ENCODE measurements at places on chromosomes 1 and 21.

DNA sequence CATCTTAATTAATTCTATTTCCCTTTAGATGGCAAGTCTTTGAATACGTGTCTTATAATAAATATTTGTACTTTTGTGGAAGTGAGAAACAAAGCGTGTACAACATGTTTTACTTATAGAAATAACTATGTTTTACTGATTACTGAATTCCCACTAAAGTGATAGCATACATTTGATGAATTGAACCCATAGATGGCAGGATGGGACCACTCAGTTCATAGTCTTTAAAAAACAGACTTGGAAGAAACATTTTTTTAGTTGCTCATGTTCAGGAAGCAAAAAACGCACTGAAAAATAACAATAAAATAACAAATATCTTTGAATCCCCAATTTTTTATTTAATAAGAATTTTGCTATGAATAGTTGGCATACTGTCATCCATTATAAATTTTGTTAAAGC is 507.1 kb upstream of the ZRANB2 start:
- peak; percentile 11 for DNase-seq

DNA sequence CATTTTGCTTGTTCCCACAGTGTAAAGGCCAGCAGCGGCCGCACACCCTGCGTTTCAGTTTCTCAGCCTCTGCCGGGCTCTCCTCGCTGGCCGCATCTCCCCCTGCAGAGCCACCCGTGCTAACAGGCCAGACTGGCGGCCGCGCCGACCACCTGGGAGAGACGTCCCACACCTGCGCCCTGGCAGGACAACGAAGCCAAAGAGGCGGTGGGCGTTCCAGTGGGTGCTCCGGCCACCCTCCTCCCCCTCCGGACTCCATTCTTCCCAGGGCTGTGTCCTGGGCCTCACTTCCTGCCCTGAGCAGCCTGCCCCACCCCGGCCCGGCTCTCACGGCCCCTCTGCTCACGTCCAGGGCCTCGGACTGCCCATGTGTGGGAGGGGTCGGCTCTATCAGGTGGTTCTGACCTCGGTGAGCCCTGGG is 31.9 kb upstream of the SLC19A1 start:
- DNase-seq, result no peak

- DNase-seq, result no peak
Observed at GRCh38 chr1:211708006-211708405, 32.6 kb upstream of the NEK2 start.

GRCh38 chr1:62237361-62237760 is 42.7 kb downstream of the L1TD1 start:
- no peak for DNase-seq

DNA sequence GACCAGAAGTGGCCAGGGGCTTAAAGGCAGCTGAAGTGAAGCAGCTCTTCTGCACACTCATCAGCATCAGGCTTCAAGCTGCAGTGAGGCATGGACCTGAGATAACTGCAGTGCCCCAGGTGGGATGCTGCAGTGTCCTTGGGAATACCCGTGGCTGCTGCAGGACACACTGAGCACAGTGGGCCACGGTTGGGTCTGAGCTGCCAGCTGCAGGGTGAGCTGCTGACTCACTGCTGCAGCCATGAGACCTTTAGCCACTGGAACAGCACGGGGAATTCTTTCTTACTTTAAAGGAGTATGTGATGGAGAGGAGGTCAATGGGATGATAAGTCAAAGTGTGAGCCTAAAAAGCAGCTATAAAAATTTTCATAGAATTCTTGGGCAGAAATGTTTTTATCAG is 102.1 kb downstream of the XCL2 start:
- no peak for DNase-seq

DNA sequence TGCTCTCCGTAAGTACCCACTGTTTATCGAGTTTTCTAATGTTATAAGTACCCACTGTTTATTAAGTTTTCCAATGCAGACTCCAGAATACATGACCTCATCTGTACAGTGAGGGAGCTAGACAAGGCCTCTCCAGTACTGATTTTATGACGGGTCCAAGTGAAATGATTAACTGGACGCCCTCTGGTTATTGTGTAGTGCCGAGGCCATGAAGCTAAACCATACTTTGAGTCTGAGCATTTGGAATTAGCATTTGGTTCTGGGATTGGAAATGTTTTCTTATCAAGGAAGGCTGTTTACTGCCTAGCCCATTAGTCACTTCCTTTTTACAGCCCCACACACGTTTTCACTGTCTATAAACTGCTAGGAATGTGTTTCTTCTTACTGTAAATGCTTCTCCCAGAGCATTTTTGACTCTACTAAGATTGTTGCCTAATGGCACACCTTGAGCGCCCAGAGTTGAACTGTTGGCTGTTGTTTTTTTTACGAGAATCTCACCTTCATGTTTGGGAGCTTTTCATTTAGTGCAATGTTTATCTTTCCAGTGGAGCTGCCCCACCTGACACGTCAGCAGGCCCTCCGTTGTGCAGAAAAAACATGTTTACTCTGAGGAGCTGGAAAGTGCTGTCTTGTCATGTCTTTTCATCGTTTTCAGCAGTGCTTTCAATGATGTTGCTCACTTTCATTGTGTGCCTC is 26.9 kb downstream of the SPATA46 start:
- DNase-seq, result no peak

DNA sequence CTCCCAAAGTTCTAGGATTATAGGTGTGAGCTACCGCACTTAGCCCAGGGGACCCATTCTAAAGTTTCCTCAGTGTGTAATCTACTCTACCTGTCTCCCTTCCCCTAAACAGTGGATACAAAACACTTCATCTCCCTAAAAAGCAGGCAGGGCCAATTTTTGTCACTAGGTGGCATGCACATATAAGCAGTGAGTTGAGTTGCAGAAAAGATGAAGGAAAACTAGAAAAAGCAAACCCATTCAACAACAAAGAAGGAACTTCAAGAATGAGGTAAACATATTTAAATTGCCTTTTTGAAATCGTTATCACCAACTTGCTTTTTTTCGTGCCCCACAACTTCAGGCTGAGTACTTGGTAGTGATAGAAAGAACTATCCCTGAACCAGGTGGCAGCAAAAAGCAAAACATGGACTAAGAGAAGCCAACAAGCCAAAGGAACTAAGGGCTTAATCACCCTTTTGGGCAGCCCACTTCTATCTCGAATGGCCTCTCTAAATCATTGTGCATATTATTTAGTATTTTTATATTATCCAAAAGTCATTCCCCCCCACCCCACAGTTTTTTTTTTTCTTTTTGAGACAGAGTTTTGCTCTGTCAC is 19.7 kb upstream of the ALDH9A1 start:
- DNase-seq, result peak; percentile 66

DNA sequence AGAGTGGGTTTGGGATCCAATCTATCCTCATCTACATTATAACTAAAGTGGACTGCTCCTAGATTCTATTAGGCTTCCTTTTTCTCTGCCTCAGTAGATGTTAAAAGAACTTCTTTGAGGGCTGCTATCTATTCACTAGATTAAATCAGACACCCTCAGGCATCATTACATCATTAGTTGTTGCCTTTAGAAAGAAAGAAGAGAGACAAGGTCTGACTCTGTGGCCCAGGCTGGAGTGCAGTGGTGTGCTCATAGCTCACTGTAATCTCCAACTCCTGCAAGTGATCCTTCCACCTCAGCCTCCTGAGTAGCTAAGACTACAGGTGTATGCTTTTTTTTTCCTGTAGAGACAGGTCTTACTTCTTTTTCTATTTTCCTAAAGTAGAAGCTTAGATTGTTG is 71.1 kb upstream of the EXO1 start:
- no peak for DNase-seq

- DNase-seq, result no peak
Observed at GRCh38 chr1:19980314-19980713, 896 bp upstream of the PLA2G2A start.

DNA sequence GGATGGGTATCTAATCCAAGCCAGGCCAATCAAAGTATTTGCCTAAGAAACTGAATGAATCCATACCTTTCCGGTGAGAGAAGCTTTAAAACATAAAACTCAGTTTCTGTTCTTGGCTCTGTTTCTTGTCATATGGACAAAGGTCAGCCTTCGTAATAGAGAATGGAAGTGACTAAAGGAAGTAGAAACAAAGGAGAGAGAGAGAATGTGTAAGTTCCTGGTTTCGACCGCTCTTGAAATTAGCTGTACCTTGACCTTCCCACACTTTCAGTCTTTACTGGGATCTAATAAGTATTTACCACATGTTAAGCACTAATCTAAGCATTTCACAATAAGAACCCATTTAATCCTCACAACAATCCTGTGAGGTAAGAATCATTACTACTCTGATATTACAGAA is 19.6 kb upstream of the CLCA4 start:
- no peak for DNase-seq

DNA sequence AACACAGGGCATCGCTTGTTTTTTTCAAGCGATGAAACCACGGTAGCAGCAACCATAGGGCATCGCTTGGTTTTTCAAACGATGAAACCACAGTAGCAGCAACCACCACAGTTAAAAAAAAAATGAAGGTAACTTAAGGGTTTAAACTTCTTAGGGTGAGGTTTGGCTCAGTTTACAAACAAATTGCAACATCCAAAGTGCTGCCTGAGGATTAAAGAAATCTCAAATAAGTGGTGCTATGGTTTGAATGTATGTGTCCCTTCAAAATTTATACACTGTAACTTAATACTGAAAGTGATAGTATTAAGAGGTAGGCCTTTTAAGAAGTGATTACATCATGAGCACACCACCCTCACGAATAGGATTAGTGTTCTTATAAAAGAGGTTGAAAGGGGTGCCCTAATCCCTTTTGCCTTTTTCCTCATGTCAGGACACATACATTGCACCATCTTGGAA is 6.4 kb upstream of the GBP5 start:
- peak; percentile 8 for DNase-seq

GRCh38 chr1:3474016-3474415 is 19.6 kb downstream of the ARHGEF16 start:
- no peak for DNase-seq

DNA sequence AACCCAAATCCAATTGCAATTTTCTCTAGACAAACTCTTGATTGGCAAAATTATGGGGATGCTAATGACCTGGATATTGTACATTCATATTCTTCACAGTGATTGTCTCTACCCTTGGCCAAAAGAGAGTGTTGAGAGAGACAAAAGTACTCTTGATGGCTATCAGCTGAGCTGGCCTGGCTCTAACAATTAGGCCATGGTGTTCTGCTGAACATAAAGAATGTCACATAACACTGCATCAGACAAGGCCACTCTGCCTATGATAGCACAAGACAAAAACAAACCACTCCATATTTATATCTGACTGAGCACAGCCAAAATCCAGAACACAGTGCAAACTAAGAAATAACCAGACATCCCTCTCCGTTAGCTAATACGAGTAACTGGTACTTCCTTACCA is 101.7 kb downstream of the ADAMTS1 start:
- DNase-seq, result no peak

DNA sequence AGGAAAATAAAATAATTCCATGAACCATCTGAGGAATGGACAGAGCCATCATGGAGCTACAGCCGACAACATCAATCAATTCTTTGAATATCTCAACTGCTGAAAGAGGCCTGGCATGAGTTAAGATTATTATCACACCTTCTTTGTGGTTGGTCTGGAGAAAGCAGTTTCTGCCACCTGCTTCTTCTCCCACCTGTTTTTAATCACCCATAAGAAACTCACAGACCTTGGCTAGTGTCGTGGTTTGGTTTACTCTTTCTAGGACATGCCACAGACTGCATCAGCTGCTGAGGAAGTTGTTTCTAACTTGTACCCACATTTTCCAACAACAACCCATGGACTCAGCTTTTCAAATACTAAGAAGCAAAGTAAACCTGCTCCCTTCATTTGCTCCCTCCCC is 65.6 kb downstream of the NTPCR start:
- no peak for DNase-seq

GRCh38 chr21:14116080-14116481 is 94.7 kb downstream of the LIPI start:
- no peak for DNase-seq

DNA sequence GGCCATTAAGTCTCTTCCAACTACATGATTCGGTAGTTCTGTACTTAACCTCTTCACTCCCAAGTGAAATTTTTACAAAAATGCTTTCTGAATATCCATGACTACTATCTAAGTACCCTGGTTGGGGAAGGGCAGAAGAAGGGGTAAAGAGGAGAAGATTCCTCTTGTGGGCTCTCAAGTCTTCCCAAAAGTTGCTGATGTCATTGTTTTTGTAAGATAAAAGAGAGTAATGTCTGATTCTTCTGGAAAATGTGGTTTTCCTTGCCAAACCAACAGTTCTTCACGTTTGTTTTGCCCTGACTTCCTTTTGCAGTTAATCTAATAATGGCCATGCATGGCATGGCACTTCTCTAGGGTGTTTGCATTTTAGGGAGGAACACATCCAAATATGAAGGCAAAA is 34.7 kb upstream of the AK4 start:
- DNase-seq, result no peak

GRCh38 chr1:54606096-54606989 is 17.0 kb downstream of the FAM151A start:
- DNase-seq, result no peak

DNA sequence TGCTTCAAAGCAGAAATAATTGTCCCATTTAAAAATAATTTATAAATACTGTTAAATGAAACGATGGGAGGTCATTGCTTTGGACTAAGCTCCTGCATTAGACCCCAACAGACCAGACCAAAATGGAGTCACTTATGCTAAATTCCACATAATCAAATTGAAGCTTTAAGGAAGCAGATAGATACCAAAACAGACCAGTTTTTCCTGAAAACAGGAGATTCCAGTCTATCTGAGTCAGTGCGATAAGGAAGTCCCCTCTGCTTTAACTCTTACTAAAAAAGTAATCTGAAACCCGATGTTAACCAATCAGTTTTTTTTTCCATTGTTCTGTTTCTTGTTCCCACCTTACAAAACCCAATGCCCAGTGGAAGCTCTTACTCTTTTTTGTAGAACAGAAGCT is 16.2 kb upstream of the DNASE2B start:
- DNase-seq, result no peak

DNA sequence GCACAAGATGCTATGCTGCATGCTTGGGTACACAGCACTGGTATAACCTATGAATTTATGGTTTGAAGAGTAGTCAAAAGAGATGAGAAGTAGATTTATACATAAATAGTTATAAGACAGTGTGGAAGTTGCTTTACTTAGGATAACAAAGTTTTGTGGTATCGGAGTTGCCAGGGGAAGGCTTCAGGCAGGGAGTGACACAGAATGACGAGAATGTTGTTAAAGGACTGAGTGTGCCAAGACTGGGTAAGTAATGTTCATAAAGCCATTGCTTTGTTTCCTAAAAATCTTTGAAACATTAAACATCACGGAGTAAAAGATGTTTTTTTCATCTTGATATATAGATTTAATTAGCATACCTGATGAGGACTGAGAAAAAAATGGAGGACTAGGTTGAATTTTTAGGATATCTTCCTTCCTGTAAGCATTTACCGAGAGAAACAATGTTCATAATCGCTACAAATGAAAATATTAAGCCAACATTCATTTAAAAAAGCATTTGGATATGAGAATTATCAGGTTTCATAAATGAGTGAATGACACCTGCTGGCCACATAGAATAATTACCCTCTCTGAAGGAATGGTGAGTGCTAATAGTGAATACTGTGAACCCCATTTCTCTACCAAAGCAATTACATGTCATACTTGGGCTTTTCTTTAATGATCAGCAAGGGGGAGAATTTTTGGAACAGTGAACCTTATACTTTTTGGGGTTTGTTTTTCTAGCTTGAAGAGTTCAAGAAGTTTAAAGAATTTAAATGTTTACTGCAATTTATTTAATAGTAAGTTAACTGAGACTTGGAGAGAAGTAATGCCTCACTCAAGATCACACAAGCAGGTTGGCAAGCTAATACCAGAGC is 28.4 kb downstream of the EXTL2 start:
- peak; percentile 18 for DNase-seq

Data from neural progenitor cell (in vitro differentiated cells).